ENCODE measurements at places on chromosomes 1 and 21. TPM values are rescaled to one million over a fixed set of nuclear protein-coding genes. Genes with fewer than 3 reads are reported as not detected.

Gene OR2T29
- total RNA-seq = not detected

Gene MROH7
- 4.2 TPM for total RNA-seq

Gene MCOLN2
- not detected for total RNA-seq

Gene TRIM46
- total RNA-seq = 0.72 TPM

Gene MX2
- total RNA-seq = 8.7 TPM

Gene CYP4A22
- total RNA-seq = not detected

Gene CD53
- 7.2 TPM for total RNA-seq

Gene NES
- 216 TPM for total RNA-seq

Gene SH2D1B
- 0.62 TPM for total RNA-seq

Gene FAAH
- total RNA-seq = 40.0 TPM

Gene NCMAP
- total RNA-seq = 2.6 TPM

Gene GPR37L1
- 0.41 TPM for total RNA-seq

Gene TAS1R3
- total RNA-seq = 1.9 TPM

Gene DDAH1
- total RNA-seq = 43.8 TPM

Gene MCOLN3
- total RNA-seq = 0.62 TPM

Gene ZNF648
- total RNA-seq = 0.51 TPM

Gene LMX1A
- total RNA-seq = 0.72 TPM
